ENCODE measurements at places on chromosomes 1 and 21. TPM values are rescaled to one million over a fixed set of nuclear protein-coding genes. Genes with fewer than 3 reads are reported as not detected.
A peak's percentile ranks its signal among the peaks of the same experiment; 100 is the strongest.

ANKRD65 gene
- 0.15 TPM for polyA plus RNA-seq

GTF2B gene
- polyA plus RNA-seq: 14.2 TPM

PAQR6 gene
- 1.6 TPM for polyA plus RNA-seq

FCMR gene
- polyA plus RNA-seq: not detected

MEF2D gene
- polyA plus RNA-seq: 45.4 TPM

HNRNPR gene
- 111 TPM for polyA plus RNA-seq

GRCh38 chr1:64179588-64179987 is 23.8 kb upstream of the UBE2U start:
- H3K27ac ChIP-seq: no peak overlapping the region
- no peak overlapping the region for H3K4me3 ChIP-seq
- no peaks in the 10 kb centered on the region for H3K36me3 ChIP-seq

- DNase-seq: no peak
- no peak overlapping the region for H3K27ac ChIP-seq
- no peak overlapping the region for H3K4me3 ChIP-seq
- H3K27me3 ChIP-seq: no peaks in the 10 kb centered on the region
- no peaks in the 10 kb centered on the region for H3K4me1 ChIP-seq
Measured at GRCh38 chr1:182764029-182764727, 25.4 kb upstream of the NPL start.

GRCh38 chr1:154405747-154406571 is 816 bp downstream of the IL6R start:
- peak overlapping the region; percentile 49 for H3K4me3 ChIP-seq
- no peaks in the 10 kb centered on the region for H3K36me3 ChIP-seq
- no peak overlapping the region for H3K27ac ChIP-seq

DNA sequence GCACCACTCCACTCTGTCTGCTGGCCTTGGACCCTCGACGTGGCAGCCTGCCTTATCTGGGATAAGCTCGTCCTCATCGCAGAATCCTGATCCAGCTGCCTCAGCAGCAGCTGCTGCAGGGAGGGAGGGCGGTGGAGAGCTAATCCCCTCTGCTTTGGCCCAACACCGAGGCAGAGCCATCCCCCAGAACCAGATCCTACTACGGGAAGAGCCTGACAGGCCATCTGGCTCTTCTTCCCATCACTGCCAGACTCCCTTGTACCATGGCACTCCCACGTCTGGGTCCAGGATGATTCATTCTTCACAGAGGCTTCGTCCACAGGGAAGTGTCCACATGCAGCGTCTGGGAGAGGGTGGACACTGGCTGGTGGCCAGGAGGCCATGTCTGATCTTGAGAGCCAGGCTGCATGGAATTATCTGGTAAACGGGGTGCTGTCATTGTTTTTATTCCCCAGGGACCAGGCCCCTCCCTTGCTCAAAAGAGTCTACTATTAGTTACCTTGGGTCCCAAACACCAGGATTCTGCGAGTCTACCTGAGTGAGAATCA is 14.6 kb upstream of the PKP1 start:
- no peak overlapping the region for H3K4me3 ChIP-seq
- no peak for DNase-seq
- no peaks in the 10 kb centered on the region for H3K27me3 ChIP-seq
- H3K4me1 ChIP-seq: no peaks in the 10 kb centered on the region
- H3K27ac ChIP-seq: no peak overlapping the region

GRCh38 chr1:179440971-179441370 is 75.2 kb downstream of the AXDND1 start:
- H3K4me3 ChIP-seq: no peak overlapping the region
- no peak overlapping the region for H3K27ac ChIP-seq
- H3K4me1 ChIP-seq: no peaks in the 10 kb centered on the region
- no peaks in the 10 kb centered on the region for H3K27me3 ChIP-seq

DNA sequence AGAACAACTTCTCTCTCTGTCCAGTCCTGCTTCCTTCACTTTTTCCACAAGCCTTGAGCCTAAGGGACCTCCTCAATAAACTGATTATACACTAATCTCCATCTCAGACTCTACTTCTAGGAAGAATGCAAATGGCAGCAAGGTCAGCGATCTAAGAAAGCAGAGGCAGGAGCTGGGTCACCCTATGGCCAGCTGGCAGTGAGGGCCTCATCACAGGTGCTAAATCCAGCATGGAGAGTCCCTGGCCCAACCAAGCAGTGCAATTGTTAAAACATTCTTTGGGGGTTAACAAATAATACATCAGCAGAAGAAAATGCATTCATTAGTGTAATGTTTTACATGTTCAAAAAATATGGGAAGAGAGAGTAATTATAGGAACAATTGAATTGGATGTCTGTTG is 416.0 kb downstream of the SIPA1L2 start:
- H3K27me3 ChIP-seq: peaks cover 2% of the 10 kb centered on the region
- H3K27ac ChIP-seq: no peak overlapping the region
- H3K4me3 ChIP-seq: no peak overlapping the region
- H3K4me1 ChIP-seq: no peaks in the 10 kb centered on the region
- no peak for DNase-seq
